Suppressor macrophage treated with lipopolysaccharide for 1 hour (primary cell): ENCODE measurements at places on chromosomes 4 and X.

GRCh38 chr4:143486314-143486713, 27.2 kb upstream of the SMARCA5 start:
- no peak for DNase-seq

DNA sequence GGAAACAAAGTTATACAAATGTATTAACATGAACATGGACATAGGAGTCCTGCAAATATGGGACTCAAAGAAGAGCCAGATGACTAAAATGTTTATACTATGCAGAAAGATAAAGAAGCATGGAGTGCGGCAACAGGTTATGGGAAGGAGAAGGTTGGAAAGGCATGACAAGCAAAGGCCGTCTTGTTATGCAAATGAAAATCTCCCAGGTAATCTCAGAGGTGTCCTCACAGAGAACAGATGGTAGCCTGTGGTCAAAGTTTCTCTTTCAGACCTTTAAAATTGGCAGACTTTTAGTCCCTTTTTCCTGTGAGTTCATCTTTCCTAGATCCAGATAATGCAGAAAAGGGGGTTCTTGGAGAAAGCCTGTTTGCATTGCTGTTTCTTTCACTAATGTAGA, 116.4 kb upstream of the BEND4 start:
- no peak for DNase-seq

DNA sequence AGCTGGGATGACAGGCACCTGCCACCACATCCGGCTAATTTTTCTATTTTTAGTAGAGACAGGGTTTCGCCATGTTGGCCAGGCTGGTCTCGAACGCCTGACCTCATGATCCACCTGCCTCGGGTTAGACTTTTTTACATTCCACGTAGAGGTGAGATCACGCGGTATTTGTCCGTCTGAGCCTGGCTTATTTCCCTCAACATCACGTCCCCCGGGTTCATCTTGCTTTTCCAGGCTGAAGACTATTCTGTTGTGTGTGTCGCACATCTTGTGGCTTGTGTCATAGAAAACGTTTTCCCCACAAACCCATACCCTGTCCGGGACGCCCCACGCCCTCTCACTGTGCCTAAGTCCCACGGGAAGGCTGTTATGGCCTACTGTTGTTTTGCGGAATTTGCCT, 185.3 kb downstream of the CRLF2 start:
- DNase-seq = no peak

DNA sequence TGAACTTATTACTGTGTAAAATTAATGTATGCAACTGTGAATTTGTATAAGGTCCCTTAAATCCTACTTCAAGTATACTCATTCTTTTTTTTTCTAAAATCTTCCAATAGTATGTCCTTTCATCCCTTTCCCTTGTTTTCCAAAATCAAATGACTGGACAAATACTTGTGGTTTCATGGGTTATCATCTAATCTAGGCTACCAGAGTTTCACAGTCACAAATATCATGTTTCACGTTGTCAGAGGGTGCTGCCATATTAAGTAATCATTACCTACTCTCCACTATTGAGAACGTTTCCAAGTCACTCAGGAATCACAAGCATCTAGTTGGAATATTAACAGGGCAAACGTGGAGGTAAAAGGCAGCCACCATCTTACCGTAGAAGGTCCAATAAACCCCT, 1235.0 kb upstream of the TENM3 start:
- no peak for DNase-seq

GRCh38 chr4:19381068-19381467, 870.6 kb upstream of the SLIT2 start:
- DNase-seq = no peak

DNA sequence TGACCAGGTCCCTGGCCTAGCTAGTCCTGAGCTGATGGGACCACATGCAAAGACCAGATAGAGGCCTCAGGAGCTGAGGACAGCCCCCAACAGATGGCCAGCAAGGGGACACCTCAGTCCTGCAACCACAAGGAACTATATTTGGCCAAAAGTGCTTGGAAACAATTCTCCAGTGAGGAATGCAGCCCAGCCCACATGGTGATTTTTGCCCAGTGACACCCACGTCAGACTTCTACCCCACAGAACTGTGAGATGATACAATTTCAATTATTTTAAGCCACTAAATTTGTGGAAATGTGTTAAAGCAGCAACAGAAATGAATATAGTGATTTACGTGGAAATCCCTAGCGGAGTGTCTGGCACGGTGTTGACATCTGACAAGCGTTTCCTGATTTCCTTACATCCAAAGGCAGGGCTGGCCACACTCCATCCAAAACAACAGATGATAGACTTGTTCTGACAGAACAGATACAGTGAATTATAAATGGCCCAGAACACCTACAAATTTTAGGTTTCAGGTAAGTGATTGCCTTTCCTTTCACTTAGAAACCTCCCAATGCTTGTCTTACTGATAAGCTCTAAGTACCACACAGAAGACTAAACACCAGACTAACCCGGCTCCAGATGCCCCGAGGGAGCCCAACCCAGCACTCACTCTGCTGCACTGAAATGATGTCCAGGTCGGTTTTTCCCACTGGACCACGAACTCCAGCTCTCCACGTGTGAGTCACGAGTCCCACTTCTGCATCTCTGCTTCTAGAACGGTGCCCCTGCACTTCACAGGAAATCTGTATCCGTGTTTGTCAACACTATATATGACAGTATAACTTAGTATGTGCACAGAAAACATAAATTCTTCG, 5.8 kb downstream of the AFAP1 start:
- no peak for DNase-seq

- DNase-seq = no peak
Observed at GRCh38 chrX:50827996-50828395, 14.0 kb upstream of the SHROOM4 start.
